ENCODE measurements at places on chromosomes 7 and 10.

- no peak for DNase-seq
Measured at GRCh38 chr10:107031931-107032699, 132.4 kb downstream of the SORCS1 start.

DNA sequence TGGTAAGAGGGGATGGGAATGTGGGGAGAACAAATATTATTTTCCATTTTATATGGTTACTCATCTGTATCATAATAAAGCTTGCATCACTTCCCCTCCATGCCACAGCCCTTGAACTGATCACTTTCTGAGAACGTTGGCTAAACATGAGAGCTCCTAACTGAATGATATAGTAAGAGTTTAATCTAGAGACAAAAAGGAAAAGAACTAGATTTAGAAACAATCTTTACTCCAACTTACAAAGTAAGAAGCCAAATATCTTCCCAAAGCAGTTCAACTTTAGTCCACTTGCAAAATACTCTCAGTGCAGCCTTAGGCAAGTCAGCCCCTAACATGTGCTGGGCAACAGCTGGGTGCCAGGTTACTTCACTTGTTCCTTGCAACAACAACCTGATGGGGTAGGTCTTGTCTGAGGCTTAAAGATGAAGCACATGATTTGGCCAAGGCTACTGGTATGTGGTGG, 20.3 kb downstream of the SMURF1 start:
- DNase-seq: no peak

DNA sequence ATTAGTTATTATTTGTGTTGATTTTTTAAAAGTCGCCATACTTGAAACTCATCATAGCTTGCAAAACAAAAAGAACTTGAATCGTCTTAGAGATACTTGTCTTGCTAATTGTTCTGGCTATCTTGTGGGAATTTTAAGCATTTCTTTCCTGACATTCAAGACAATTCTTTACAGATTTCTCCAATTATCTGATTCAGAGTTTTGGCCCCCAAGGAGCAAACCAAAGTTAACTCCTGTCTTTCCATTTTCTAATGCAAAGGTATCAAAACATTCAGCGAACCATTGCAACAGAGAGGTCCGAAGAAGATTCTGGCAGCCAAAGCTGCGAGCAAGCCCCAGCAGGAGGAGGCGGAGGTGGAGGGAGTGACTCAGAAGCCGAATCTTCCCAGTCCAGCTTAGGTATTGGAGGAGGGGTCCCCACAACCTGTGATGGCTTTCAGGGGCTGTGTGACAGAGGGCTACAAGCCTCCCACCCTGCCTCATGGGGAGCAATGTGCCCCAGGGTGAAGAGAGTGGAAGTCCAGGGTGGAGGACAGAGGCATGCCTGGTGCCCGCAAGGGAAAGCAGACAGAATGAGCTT, 119.4 kb upstream of the STK17A start:
- no peak for DNase-seq

DNA sequence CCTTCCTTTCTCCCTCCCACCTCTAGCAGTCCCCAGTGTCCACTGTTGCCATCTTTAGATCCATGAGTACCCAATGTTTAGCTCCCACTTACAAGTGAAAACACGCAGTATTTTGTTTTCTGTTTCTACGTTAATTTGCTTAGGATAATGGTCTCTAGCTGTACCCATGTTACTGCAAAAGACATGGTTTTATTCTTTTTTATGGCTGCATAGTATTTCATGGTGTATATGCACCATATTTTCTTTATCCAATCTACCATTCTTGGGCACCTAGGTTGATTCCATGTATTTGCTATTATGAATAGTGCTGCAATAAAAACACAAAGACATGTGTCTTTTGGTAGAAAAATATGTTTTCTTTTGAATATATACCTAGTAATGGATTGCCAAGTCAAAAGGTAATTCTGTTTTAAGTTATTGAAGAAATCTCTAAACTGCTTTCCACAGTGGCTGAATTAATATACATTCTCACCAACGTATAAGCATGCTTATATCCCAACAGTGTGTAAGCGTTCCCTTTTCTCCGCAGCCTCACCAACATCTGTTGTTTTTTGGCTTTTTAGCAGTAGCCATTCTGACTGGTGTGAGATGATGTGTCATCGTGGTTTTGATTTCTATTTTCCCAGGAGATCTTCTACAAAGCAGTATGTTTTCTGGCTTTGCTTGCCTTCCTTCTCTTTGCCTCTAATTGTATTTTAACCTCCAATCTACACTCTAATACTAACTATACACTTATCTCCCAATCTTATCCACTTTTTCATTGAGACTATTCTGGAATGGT, 179.5 kb upstream of the PHF14 start:
- no peak for DNase-seq

DNA sequence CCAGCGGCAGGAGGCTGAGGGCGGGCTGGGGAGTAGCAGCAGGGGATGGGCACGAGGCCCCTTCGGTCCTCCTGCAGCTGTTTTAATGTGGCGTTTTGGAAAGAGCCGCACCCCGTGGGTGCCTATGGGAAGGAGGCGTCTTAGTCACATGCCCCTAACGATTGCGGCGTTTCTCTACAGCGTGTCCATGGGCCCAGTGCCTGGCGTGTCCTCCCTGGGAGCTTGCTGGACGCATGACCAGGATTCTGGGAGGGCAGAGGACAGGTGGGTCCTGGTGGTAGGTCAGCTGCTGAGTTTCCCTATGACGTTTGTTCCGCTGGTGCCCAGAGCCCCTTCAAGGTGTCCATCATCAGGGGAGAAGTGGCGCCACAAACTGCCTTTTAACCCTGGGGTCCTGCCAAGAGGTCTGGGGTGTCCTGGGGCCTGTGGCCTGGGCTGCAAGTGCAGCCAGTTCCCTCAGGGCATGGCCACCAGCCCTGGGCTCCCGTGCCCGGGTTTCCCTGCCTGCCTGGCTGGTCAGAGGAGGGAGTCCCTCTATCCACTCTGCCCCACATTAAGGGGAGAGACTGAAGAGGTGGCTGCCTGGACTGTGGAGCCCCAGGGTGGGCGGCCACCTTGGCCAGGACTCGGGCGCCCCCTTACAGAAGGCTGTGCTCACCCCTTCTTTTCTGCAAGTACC, 48.7 kb downstream of the PWWP2B start:
- DNase-seq: no peak
